ENCODE measurements at places on chromosomes 12 and 14.
A peak's percentile ranks its signal among the peaks of the same experiment; 100 is the strongest.

DNA sequence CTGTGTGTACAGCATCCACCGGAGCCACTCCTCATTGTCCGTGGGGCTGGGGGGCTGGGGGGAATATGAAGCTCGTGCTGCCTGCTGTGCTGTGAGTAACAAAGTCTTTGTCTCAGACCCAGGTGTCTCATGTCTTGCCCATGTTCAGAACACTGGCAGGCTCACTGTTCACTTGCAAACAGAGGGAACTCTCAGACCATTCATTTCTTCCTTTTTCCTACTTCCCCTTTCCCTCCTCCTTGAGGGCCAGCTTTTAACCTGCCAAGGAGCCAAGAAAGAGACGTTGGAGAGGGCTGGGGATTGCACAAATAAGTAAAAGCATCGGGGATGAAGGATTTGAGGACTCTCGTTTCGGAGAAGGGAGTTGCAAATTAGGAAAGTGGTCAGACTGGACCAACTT lies 21.6 kb downstream of the GPR132 start:
- DNase-seq: no peak

GRCh38 chr14:56817396-56817921 lies 7.2 kb upstream of the OTX2 start:
- DNase-seq: peak; percentile 55

DNA sequence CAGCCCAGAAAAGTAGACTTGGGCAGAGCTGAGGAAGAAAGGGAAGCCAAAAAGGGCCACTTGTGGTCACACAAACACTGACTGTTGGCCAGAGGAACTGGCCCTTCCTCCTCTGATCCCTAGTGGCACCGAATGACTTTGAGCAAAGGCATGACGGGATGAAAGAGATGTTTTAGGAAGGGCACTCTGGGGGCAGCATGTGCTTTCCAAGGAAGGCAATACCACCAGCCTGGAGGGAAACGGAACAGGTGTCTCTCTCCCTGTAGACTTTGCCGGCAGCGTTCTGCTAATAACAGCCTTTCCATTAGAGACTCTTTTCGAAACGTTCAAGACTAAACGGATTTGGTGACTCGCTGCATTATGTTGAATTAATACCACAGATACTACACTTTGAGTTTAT lies 12.3 kb upstream of the FBXO21 start:
- no peak for DNase-seq

GRCh38 chr12:22262309-22262708 lies 72.2 kb downstream of the ST8SIA1 start:
- DNase-seq: no peak

GRCh38 chr12:74169607-74170006 lies 368.0 kb upstream of the ATXN7L3B start:
- no peak for DNase-seq

- no peak for DNase-seq
Measured at GRCh38 chr14:101587441-101587911, 26.2 kb downstream of the DIO3 start.

DNA sequence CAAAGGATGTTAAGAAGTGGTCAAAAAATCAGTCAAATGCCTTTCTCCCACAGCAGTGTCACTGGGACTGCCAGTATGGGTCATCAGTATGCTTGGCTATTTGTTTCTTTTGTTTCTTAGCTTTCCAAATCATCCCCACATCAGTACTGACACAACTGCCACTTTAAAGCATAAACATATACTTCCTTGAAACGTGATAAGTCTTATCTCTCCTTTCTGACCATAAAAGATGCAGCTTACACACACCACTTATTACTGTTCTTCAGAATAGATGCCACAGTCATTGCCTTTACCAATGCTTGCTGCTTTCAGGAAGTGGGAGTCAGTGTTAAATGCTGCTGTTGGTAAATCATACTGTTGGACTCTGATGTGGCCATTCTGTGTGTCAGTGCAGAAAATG lies 18.6 kb upstream of the GARIN2 start:
- DNase-seq: no peak

GRCh38 chr12:62292761-62293344 lies 32.6 kb downstream of the USP15 start:
- no peak for DNase-seq

GRCh38 chr12:112381406-112381882 lies 787 bp downstream of the HECTD4 start:
- peak; percentile 5 for DNase-seq

- peak; percentile 71 for DNase-seq
Measured at GRCh38 chr12:132506328-132507160, 16.6 kb downstream of the FBRSL1 start.

- DNase-seq: peak; percentile 25
Measured at GRCh38 chr12:110846615-110847566, at the start of gene CCDC63. TSS of gene CCDC63 (plus strand) at chr12:110846987. CDS start at chr12:110852955, 5,968 bp downstream.

- no peak for DNase-seq
Measured at GRCh38 chr12:5379749-5380496, 52.0 kb upstream of the NTF3 start.

GRCh38 chr12:74129702-74130101 lies 407.9 kb upstream of the ATXN7L3B start:
- no peak for DNase-seq

DNA sequence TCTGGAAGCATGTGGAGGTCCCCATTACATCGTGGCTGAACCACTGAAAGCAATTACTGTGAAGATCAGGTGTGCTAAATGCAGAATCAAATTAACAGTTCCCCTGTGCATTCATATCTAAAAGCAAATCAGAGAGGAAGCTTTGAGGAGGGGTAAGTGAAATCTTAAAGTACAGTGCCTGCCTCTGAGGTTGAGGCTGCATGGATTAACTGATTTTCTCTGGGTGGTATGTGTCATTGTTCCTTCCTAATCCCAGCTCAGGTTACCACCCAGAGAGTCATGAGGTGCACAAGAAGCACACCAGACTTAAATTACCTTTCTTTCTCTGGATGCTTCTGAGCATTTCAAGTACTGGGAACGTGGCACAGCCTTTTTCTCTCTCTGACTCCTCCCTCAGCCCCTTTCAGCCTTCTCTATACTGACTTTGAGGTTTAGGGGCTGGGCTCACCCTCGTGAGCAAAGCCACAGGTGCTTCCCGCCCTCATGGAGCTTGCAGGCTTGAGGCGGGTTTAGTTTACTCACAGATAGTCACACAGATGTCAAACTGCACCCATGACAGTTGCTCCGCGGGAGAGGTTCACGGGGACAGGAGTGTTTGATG lies 237.6 kb upstream of the CRY1 start:
- peak; percentile 83 for DNase-seq

DNA sequence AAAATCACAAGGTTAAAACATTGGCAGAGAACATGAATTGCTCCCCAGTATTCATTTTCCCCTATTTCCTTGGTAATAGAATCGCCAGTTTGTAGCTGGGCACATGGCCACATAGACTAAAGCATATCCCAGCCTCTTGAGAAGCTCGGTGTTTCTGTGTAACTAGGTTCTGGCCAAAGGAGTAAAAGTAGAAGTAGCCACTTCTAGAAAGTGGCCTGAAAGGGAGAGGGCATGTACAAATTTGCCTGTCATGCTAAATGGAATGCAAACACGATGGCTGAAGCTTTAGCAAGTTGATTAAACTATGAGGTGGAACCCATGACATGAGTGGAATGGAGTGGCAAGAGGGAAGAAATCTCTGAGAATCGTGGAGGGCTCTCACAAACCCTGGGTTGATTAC lies 173.7 kb upstream of the EGLN3 start:
- no peak for DNase-seq

DNA sequence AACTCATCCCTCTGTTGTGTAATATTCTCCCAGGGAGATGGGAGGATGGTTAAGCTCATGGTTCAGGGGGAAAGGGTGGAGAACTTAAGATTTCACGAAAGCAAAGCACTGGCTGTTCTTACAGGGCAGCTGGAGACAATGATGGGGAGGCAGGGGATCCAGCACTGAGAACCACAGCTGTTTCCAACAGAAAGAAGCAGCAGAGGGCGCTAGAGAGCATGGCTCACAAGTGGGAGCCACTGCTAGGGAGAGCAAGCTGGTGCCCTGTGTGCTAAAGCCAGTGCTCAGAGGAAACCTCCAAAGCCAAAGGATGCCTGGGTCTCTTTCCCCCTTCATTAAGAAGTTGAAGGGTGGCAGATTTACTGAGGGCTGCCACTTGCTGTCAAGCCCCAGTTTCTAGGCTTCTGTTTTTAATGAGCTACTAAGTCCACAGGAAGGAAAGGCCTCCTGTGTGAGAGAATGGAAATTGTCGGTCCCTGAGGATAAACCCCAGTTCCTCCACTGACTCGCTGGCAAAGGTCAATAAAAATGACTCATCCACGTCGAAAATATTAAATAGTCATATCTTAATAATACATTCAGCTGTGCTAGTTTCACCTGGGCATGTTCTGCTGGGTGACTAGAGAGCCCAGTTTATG lies 199.7 kb downstream of the ANO2 start:
- peak; percentile 12 for DNase-seq

GRCh38 chr14:50095895-50096294 lies 20.5 kb downstream of the VCPKMT start:
- no peak for DNase-seq

DNA sequence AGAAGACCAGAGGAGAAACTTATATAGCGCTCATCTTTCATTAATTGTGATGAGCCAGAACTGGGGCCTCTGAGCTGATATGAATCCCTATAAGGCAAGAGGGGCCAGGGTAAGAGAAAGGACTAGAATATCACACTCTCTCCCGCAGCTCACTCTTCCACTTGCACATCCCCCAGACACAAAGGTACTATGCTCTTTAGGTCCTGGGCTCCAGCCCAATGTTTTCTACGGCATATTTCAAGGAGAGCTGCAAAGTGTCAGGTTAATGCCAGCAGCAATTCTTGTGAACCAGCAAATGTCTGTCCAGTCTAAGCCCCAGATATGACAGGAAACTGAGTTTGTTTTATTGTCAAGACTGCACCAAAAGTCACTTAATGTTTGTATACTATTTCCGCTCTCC lies 29.4 kb downstream of the PPP2R5E start:
- DNase-seq: peak; percentile 44

GRCh38 chr12:108561852-108562347 lies 496 bp upstream of the ISCU start:
- DNase-seq: no peak

GRCh38 chr14:97336179-97336578 lies 539.0 kb downstream of the VRK1 start:
- DNase-seq: no peak

- DNase-seq: peak; percentile 57
Measured at GRCh38 chr14:60092526-60092920, 800 bp downstream of the PCNX4 start.

DNA sequence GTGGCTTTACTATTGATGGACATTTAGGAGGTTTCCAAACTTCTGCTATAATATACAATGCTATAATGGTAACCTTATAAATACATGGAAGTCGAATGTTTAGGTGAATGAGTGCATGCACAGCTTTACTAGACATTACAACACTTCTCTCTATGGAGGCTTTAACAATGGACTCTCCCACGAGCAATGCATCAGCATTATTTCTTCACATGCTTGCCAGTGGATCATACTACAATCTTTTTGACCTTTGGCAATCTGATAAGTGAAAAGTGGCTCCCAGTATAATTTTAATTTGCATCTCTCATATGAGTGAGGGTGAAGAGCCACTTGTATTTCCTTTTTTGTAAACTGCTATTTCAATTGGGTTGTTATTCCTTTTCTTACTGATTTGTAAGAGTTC lies 18.2 kb downstream of the RDH12 start:
- DNase-seq: no peak

- DNase-seq: no peak
Measured at GRCh38 chr12:14213542-14213941, 151.9 kb upstream of the ATF7IP start.

- DNase-seq: no peak
Measured at GRCh38 chr12:122310626-122311333, 44.5 kb upstream of the VPS33A start.

- no peak for DNase-seq
Measured at GRCh38 chr14:85316701-85317410, 213.1 kb upstream of the FLRT2 start.

GRCh38 chr14:65549429-65549828 lies 136.9 kb downstream of the FUT8 start:
- no peak for DNase-seq

GRCh38 chr12:98519257-98519907 lies 4.0 kb downstream of the TMPO start:
- DNase-seq: no peak

DNA sequence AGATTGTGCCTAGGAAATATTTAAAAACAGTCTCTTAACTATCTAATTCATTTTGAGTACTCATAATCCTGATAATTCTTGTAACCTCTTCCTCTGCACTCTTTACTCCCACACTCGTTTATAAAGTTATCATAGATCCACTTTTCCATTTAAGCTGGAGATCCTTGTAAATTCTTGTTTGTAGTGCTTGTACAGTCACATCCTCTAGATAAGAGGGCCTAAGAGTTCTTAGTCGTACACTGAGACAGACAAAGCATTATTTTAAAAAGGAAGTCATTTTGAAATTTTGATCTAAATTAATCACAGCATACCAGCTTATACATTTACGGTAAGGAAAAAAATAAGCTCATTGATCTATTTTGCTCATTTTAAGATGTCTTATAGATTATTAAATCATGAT lies 42.5 kb downstream of the LMO3 start:
- DNase-seq: no peak

GRCh38 chr12:89084751-89085150 lies 267.6 kb downstream of the DUSP6 start:
- DNase-seq: no peak

GRCh38 chr14:26323869-26324268 lies 274.0 kb downstream of the NOVA1 start:
- no peak for DNase-seq

- peak; percentile 46 for DNase-seq
Measured at GRCh38 chr12:63276537-63277365, 125.8 kb upstream of the AVPR1A start.

- no peak for DNase-seq
Measured at GRCh38 chr14:63371033-63371432, 52.3 kb upstream of the GPHB5 start.

DNA sequence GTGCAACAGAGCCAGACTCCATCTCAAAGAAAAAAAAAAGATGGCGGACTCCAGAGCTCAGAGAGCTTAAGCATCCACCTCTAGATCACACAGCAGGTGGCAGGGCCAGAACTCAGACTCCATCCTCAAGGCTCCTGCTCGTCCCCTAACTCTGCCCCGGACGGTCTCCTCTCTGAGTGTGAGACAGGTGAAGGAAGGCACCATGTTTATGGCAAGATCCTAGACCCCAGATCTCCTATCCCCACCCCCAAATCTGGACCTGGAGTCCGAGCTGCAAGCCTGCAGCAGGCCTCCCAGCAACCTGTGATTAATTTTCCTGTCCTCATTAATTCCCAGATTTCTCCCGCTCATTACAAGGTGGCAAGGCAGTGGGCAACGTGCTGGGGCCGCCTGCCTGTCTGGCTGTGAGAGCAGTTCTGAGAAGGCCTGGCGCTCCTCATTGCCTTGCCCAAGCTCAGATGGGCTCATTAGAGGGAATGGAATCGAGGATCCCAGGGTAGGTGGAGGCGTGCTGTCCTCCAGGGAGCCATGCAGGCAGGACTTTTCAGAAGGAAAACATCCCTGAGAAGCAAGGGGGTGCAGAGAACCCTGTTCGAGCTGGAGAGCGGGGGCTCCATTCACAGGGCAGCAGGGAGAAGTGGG lies 296.6 kb upstream of the RTL1 start:
- DNase-seq: no peak

DNA sequence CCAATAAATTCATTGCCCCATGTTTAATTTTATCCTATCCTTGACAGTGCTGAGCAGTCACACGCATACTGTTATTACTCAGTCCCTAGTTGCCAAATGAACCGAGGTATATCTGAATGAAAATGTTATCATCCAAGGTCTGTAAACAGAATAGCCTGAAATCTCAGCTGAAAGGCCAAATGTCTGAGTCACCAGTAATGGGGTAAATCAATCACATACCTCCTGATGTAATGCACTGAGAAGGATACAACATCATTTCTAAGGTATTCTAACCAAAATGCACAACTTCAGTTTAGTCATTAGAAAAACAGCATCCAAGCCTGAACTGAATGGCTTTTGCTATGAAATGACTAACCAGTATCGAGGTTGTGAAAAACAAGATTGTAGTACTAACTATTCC lies 228.6 kb downstream of the DPF3 start:
- DNase-seq: no peak

Measured in NCI-H524 (cell line).